Caki2 (cell line): ENCODE measurements at places on chromosomes 4 and X.

- no peak for DNase-seq
Observed at GRCh38 chr4:183635321-183635720, 23.7 kb downstream of the RWDD4 start.

GRCh38 chr4:166042510-166043055 is 169.5 kb downstream of the TLL1 start:
- no peak for DNase-seq

- peak; percentile 95 for DNase-seq
Observed at GRCh38 chr4:186760576-186760975, 36.9 kb upstream of the FAT1 start.

DNA sequence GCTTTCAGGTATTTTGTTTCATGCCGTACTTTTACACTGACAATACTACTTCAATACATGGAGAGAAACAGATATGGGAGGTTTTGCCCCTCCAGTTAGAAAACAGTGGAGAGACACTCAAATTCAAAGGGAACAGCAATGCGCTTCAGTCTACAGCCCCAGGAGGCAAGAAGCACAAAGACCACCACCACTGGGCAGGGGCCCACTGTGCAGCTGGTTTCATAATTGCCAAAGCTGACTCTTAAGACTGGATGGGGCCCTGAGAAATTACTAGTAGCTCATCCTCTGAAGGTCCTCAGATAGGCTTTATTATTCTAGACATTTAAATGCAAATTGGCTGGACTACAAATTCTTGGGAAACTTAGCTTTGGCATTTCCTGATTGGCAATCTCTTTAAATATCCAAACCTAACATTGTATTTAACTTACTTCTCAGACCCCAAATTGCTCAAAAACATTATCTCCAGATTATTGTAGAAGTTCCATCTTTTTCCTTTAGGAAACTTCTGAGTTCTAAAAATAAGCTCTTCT is 85.9 kb upstream of the GPR34 start:
- DNase-seq = no peak
